ENCODE measurements at places on chromosomes 3 and 15.

DNA sequence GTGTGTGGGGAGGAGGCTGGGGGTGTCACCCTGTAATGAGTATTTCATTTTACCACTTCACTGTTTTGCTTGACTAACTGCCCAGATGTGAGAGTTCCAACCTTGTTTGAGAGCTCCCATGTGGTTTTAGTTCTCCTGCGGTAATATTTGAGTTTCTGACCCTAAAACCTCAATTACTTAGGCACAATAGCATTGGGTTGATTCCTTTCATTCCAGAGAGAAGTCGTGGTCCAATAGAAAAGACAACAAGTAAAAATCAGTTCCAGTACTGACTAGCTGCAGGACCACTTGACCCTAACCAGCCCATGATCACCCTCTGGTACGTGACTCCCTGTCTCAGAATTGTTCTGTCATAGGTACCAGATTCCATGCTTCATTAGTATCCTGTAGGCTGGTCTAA is 630.4 kb downstream of the CADM2 start:
- no peak for DNase-seq

- no peak for DNase-seq
Observed at GRCh38 chr3:171850320-171850959, 7.3 kb downstream of the TMEM212 start.

DNA sequence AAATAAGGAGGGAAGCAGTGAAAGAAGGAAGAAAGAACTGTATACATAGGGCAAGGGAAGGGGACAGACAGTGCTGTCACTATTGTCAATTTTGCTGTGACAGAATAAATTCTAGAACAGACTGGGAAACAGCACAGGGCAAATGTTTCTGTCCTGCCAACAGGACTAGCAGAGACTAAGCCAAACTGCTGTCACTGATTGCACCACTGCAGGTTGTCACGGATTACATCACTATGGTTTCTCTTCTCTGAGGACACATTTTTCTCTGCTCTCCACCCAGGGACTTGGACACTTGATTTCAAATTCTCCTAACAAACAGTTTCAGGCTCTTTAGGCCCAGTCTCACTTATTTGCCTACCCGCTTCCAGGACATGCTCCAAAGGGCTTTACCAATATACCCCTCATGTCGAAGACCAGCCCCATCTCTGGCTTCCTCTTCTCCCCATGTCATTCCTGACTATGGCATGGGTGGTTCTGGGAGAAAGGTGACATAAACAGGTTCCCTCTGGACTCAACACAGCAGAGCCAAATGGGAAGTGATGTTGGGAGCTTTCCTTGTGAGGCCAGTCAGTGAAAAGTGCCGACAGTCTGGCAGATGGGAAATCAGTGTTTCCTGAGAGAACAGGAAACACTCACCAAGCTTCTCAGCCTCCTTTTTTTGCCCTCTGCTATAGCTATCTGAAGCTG is 70.2 kb upstream of the ST3GAL6 start:
- DNase-seq: no peak

- no peak for DNase-seq
Observed at GRCh38 chr3:158666416-158666815, 6.0 kb downstream of the LXN start.

- DNase-seq: no peak
Observed at GRCh38 chr15:36758800-36759199, 179.4 kb downstream of the CDIN1 start.
